ENCODE measurements at places on chromosomes 5 and 9.

DNA sequence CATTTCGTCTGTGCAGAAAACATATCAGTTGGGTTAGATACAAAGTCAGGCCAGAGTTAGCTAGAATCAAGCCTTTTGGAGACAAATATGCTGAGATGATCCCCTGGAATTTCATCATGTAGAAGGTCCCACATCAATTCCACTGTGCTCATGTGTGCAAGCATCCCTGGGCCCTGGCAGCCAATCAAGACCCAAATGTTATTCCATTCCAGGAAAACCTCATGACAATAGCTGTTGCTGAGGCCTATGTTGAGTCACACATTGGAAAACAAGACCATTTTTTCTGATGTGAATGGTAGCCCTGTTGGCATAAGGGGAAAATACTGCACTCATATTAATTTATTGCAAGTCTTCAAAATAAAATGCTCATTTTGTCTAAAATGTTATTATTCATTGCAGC, 11.5 kb downstream of the SPOCK1 start:
- no peak for DNase-seq

DNA sequence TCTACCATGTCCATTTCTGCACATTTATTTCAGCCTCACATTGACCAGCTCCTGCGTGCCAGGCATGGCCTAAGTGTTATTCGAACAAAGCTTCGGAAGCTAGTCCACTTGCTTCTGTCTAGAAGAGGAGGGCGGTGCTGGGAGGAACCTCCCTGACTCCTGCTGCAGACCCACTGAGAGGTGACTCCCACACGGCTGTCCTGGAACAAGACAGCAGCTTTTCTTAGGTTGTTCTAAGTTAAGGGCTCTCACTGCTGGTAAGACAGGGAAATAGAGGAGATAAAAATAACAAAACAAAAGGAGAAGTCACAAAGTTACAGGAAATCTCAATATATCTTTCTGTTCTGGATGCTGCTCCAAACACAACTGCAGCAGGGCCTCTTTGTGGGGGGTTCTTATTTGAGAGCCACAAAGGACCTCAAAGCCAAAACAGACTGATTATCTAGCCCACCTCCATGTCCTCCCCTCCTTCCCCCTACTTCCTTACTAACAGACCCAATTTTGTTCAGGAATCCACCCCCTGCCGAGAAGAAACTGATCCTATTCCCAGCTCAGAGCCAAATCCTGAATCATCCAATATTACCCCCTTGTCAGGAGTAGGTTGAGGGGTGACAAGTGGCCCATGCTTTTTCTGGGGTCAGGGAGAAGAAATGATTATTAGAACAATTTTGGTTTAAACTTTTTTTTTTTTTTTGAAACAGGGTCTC, 28.4 kb upstream of the KCNIP1 start:
- no peak for DNase-seq

GRCh38 chr9:88697764-88698432, 162.9 kb downstream of the NXNL2 start:
- DNase-seq = no peak

- no peak for DNase-seq
Measured at GRCh38 chr5:95907067-95907705, 54.5 kb downstream of the ELL2 start.

- DNase-seq = no peak
Measured at GRCh38 chr9:93792358-93792757, 162.8 kb downstream of the BARX1 start.

DNA sequence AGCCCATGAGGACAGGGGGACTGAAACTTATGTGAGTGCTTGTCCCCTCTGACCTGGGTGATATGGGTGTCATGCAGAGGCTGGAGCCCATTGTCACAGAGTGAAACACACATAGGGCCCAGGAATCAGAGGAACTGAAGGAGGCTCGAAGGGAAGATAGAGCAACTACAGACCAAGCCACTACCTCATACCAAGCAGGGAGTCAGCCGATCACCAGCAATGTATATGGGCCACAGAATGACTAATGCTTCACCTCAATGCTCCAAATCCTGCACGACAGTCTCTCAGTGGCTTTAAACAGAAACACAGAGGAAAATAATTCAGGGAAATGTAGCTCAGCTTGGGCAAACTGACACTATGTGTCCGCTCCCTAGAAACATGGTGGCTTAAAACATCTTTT, 8.9 kb upstream of the FBXW11 start:
- no peak for DNase-seq

DNA sequence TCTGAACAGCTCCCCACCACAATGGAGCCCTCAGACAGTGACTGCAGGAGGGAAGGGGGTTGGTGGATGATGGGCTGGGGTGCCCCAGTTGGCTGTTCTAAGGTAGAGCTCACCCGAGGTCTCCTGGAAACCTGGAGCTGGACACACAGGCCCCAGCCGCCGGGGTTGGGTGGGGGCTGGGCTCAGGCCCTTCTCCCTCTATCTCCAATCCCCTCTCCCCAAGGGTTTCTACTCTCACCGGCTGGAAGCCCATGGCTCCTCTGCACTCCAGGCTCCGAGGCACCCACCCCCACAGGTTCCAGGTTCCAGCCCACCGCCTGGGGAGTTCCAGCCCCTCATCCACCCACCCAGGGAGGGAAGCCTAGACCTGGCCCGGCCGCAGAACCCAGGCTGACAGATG, 766 bp downstream of the NR5A1 start:
- no peak for DNase-seq

DNA sequence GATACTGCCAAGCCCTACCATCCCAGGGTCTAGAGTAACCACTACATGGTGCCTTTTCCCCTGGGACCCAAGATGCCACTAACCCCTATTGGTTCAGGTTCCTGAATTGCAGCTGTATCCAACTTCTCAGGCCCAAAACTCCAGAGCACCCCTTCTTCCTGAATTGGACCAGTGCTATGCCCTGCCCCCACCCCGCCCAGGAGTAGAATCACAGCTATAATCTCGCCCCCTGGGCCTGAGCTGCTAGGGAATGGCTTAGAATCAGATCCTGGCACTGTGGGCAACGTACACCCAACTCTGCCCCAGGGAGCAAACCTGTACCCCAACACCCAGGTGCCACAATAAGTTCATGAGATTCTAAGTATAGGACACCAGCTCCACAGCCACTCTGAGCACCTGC, 206.3 kb downstream of the CACNA1B start:
- no peak for DNase-seq

GRCh38 chr5:7015586-7016256, 302.5 kb downstream of the TENT4A start:
- DNase-seq = no peak

DNA sequence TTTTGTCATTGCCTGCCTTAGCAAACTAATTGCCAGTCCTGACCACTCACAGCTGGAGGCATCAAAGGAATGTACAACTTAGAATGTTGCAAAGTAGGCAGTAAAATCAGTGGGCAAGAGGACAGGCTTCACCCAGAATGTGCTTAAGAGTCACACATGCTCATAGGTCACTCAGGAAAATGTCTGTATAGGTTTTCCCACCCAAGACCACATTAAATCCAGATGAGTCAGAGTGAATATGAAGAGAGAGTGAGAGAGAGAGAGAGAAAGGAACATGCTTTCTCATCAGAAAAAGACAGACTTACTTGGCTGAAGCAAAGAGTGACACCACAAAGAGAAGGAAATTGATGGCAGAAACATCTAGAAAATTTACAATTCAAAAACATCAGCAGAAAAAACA, 37.9 kb downstream of the PLEKHG4B start:
- DNase-seq = no peak

GRCh38 chr5:39080168-39080567, 6.0 kb upstream of the RICTOR start:
- DNase-seq = no peak

DNA sequence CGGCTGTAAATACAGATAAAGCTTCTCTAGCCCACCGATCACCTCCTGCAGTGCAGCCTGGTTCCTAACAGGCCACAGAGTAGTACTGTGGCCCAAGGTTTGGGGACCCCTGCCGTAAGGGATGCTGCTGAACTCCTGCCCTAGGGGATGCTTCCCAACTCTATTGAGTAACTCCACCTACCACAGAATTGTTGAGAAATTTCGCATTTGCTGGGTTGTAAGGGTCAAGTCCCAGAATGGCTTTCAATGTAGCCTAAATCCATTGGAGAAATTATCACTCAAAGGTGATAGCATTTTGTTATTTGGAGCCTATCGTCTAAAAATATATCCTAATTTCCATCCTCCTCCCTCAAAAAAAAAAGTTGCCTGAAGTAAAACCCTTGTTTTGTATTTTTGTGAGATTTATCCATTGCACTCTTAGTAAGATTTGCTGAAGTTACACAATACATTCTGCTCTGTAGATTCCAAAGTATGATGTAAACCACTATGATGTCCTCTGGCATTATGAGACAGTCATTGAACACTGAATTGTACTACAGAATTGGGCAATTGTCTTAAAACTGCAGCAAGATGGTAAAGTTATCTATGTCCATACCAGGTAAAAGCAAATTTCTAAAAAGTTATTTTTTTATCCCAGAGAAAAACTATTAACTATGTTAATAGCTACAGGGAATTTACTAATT, 14.0 kb downstream of the ACTBL2 start:
- DNase-seq = no peak

- DNase-seq = no peak
Measured at GRCh38 chr9:135982499-135983207, 21.5 kb upstream of the UBAC1 start.

DNA sequence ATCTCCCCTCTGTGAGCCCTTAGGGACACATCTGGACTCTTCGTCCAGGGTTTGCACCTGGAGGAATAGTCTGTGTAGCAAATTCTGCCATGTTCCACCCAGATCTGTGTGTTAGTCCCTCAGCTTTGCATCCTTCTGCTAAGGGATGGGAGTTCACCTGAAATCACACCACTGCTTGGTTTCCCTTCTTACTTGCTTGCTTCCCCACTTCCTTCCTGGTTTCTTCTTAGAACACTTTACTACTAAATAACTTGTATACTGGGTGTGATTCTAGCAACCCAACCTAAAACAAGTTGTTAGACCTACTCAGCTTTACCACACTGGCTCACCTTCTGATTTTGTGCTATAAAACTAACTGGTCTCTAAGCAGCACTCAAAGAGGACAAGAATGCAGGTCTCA, 202.6 kb upstream of the MAP3K1 start:
- no peak for DNase-seq

DNA sequence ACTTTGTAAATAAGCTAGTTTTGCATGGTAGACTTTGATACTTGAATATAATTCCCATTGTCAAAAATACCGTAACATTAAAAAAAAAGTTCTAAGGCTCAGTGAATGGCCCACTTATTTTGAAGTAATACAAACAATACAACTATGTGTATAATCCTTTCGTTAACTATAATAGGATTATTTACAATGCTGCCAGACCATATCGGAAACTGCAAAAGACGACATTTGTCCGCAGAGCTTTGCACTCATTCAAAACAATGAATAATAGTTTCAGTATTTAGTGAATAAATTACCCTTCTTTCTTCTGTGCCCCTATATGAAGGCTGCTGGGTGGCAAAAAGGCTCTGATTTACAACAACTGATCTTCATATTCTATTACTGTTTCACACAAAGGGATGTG, 121.8 kb downstream of the DROSHA start:
- no peak for DNase-seq

DNA sequence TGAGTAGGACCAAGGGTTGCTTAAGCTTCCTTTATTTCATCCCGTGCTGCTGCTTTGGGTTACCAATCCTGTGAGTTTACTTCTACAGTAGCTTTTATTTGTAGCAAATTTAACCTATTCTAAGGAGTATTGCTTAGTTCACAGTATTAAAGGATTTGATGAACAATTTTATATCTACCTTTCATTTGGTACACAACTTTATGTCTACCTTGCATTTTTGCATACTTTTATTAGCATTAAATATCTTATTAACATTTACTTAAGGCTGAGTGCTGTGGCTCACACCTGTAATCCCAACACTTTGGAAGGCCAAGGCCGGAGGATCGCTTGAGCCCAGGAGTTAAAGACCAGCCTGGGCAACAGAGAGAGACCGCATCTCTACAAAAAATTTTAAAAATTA, 4.2 kb downstream of the GTF3C4 start:
- no peak for DNase-seq

- no peak for DNase-seq
Measured at GRCh38 chr5:172904643-172905345, 54.4 kb upstream of the RPL26L1 start.

- DNase-seq = no peak
Measured at GRCh38 chr5:119316086-119316485, 39.7 kb upstream of the TNFAIP8 start.

DNA sequence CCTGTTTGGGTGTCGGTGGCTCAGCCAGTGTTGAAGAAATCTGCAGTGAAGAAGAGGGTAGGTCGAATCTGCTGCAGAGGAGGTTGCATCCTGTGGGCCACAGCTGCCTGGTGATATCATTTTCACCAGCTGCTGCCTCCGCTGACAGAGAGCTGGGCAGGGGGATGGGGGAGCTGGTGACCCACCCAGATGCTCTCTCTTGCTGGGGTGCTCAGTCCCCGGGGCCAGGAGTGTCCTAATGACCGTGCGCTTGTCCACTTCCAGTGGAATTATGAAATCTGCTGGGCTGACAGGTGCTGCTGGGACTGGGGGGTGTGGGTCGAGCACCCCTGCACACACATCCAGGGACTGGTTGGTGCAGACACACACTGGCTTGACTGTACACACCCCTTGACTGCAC, 83.2 kb upstream of the IRX4 start:
- DNase-seq = no peak

DNA sequence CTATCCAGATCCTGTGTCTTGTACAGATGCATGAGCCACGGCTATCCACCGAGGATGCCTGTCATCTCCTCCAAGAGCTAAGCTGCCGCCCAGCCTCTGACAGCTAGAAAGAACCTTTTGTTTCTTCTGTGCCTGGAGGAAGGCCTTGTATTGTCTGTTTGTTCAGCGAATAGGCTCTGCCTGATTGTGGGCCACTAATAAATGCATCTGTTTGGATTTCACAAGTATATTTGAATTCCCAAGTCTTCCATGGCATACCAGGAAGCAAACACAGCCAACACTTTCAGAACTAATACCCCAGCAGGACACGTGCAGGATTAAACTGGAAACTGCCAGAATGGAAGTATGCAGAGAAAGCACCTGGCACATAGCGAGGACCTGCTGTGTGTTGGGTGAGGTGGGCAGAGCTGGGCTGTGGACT, 92.7 kb upstream of the NEURL1B start:
- DNase-seq = no peak

DNA sequence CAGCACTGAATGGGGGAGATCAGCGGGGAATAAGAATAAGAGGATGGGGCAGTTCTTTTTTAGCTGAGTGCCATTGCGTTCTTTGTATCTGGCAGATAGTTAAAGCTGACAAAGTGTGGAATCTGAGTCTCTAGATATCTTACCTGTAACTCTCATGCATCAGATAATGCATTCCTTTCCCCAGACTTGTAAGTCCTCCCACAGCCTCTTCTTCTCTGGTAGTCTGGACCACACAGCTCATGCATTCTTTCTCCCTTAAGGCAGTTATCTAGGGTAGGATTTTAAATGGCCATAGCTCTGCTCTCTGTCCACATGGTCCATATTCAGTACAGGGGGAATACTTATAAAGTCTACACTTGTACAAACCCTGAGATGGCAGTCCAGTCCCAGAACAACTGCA, 54.0 kb upstream of the FGF10 start:
- no peak for DNase-seq

DNA sequence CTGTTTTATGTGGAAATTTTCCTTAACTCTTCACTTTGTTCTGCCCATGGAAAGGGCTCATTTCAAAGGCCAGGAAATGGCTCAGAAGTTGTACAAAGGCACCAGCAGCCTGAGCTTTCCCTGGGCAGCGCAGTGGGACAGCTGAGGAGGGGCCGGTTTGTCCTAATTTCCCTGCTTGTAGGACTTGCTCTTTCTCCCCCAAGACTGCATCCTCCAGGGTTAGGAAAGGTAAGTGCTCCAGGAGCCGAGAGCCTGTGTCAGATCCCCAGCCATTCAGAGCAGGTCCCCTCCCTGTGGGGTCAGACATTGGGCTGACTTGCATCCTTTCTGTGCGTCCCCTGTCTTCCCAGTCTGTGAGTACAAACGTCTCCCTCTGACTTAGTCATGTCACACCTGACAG, 43.5 kb downstream of the AGXT2 start:
- DNase-seq = no peak

All from NCI-H187 treated with DMSO at 0.1 percent for 48 hours (cell line).